Urinary bladder (tissue), 4 donors: ENCODE measurements at places on chromosomes 1 and 21. TPM values are rescaled to one million over a fixed set of nuclear protein-coding genes. Genes with fewer than 3 reads are reported as not detected.

DNA sequence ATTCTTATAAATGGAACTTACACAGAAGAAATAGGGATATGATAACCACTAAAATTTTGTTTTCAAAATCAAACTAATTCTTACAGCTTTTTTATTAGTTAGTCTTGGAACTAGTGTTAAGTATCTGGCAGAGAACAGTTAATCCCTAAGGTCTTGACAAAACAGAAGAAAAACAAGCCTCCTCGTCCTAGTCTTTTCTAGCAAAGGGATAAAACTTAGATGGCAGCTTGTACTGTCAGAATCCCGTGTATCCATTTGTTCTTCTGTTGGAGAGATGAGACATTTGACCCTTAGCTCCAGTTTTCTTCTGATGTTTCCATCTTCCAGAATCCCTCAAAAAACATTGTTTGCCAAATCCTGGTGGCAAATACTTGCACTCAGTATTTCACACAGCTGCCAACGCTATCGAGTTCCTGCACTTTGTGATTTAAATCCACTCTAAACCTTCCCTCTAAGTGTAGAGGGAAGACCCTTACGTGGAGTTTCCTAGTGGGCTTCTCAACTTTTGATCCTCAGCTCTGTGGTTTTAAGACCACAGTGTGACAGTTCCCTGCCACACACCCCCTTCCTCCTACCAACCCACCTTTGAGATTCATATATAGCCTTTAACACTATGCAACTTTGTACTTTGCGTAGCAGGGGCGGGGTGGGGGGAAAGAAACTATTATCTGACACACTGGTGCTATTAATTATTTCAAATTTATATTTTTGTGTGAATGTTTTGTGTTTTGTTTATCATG lies 42.3 kb upstream of the LAMC2 start:
- no peak for DNase-seq

Gene SELE
- polyA plus RNA-seq, result 5.8 TPM

GRCh38 chr21:39181205-39181818 lies 1.9 kb downstream of the PSMG1 start:
- no peak for DNase-seq

DNA sequence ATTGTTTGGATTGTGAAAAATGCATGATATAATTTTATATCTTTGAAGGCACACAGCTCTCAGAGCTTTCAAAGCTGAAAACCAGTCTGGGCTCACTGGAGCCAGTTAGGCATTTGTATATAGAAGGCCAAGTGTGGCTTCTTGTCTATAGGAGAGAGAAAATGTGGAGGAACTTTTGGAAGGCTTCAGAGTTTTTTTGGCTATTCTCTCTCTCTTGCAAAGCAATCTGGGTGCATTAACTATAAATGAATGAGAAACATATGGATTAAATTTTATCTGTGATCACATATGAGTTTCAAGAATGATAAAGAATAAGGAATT lies 216.7 kb upstream of the HOOK1 start:
- no peak for DNase-seq

DNA sequence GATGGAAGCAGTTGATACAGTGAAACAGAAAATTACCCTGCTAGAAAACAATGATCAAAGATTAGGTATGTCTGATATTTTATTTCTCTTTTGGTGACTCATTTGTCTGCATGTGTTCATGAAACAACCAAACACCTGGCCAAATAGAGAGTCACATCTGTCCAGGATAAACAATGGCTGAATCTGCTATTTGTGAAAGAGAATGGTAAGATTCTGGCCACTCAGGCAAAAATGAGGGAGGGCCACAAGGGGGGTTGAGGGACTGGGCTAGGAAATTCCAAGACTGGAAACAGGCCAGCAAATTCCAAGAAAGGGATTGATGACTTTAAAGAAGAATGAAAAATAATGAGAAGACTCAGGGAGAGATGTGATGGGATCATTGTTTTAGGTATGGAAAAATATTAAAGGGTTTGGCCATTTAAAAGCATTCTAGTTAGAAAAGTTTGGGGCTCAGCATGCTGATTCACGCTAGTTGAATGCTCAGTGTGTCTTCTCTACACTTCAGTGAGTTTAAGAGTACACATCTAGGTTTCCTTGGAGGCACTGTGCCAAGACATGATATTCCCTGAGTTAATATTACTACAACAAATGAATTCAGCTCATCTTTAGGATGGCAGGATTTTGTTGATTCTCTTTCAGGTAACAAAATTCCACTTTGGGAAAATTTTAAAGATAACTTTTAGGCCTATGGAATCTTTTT lies 44.9 kb downstream of the TRAF5 start:
- DNase-seq, result no peak

DNA sequence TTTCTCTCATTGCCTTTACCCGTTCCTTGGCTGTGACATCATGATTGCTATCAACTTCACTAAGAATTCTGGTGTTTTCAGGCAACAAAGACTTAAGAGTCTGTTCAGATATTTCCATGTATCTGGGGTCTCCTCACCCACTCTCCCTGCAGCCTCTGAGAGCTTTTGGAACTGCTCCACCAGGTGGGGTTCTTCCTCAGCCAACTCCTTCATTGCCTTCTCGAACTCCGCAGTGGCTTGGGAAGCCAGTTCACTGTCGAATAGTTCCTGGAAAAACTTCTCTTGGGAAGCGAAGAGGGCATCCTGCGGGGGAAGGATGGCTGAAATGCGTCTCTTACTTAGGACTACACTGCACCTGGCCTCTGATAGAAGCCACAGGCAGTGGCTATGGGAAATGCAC lies 2.1 kb downstream of the PEX19 start:
- no peak for DNase-seq

GRCh38 chr1:230308821-230309220 lies 117.3 kb downstream of the PGBD5 start:
- DNase-seq, result no peak

- no peak for DNase-seq
Measured at GRCh38 chr1:244209955-244210354, 158.9 kb downstream of the ZBTB18 start.

DNA sequence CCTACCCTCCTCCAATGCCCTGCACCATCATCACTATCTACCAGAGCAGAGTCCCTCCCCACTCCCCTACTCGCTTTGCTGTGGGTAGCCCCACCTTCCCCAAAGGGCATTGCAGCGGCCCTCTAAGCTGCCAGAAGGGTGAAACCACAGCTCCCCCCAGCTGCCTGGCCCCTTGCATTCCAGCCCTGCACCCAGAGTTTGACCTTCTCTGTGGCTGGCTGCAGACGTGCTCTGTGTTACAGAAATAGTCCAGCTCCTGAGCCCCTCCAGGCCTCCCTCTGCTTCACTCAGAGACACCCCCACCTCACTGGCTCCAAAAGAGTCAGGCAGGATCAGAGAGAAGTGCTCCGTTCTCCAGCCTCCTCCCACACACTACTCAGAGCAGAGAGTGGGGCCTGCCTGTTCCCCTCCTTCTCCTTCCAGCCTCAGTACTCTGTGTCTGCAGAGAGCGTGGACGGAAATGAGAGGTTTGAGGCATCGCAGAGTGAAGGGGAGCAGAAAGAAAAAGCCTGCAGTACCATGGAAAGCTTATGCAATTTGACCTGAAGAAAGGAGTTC lies 63.2 kb downstream of the PLEKHA6 start:
- no peak for DNase-seq

GRCh38 chr1:111582644-111583618 lies 36.7 kb upstream of the RAP1A start:
- no peak for DNase-seq

GRCh38 chr1:205236951-205237475 lies 9.3 kb downstream of the TMCC2 start:
- DNase-seq, result no peak

GRCh38 chr1:17674726-17675500 lies 80.2 kb upstream of the ACTL8 start:
- no peak for DNase-seq

DNA sequence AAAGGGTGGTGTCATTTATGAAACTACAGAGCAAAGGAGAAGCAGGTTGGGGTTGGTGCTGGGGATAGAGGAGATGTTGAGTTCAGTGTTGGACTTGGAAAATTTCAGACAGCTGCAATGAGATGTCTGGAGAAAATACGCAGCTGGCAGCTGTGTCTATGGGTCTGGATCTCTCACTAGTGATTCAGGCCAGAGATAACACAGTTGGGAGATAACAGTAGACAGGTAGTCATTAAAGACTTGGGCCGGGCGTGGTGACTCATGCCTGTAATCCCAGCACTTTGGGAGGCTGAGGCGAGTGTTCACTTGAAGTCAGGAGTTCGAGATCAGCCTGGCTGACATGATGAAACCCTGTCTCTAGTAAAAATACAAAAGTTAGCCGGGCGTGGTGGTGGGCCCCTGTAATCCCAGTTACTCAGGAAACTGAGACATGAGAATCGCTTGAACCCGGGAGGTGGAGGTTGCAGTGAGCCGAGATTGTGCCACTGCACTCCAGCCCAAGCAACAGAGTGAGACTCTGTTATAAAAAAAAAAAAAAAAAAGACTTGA lies 2.5 kb upstream of the TFAP2E start:
- no peak for DNase-seq

GRCh38 chr21:45886610-45887026 lies 95.0 kb upstream of the COL6A1 start:
- DNase-seq, result no peak

- peak; percentile 57 for DNase-seq
Measured at GRCh38 chr1:200670242-200671118, 773 bp upstream of the DDX59 start.
